Stimulated activated memory B cell treated with anti-CD40 and anti-IgM and Interleukin-4, amounts not matched to agents 10 μg/mL and 1 μg/mL and 100 μg/mL, for 72 hours (primary cell): ENCODE measurements at places on chromosomes 5 and 9.

DNA sequence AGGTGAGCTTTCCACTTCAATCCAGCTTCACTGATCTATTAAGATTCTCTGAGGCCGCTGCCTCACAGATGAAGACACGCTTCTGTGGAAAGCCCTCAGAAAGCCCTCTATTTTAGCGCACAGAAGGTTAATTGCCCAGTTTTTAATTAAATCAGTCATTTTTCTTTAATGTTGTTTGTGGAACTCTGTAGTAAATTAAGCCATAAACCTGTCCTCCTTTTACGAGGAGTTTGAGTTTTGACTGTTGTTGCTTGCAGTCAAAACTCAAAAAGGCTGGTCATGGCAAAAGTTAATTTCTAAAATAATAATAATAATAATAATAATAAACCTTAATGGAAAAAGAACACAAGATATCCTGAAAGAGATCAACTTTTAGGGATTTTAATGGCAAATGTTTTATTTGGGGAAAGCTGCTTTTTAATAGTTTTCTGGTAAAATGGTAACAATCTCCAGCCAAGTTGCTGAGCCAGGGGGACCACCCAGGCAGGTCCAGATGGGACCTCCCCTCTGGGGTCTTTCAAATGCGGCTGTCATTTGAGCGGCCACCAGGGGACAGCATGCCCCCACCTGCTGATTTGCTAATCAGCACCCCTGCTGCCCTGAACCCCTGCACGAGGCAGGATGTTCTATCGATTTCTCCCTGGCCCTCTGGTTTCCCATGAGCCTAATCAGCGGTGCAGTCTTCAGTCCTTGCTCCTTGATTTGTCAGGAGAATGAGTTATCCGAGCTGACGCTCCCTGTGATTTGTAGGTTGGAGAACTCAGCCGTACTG is 247.2 kb downstream of the FSTL4 start:
- ATAC-seq = no peak

DNA sequence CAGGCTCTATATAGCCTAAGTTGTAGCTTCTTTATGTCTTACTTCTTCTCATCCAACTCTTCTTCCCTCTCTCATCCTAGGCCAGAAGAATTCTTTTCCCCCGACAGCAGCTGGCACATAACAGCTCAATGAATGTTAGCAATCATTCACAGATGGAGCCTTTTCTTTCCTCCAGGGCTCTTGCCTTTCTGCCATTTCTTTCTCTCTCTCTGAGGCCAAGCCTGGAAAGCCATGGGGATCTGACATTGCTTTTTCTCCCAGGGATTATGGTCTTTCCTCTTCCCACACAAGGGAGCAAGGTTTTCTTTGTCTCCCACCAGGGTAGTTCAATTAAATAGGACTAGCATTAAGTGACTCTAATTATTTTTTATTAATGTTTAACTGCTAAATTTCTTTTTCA is 20.5 kb downstream of the SMIM15 start:
- ATAC-seq = no peak

- no peak for ATAC-seq
These were observed 78.7 kb upstream of the UNC5A start for GRCh38 chr5:176731506-176732160.

- no peak for ATAC-seq
These were observed 51.0 kb downstream of the DOCK2 start for GRCh38 chr5:169688106-169688505.

GRCh38 chr9:90969021-90969675 is 167.5 kb downstream of the SYK start:
- no peak for ATAC-seq

DNA sequence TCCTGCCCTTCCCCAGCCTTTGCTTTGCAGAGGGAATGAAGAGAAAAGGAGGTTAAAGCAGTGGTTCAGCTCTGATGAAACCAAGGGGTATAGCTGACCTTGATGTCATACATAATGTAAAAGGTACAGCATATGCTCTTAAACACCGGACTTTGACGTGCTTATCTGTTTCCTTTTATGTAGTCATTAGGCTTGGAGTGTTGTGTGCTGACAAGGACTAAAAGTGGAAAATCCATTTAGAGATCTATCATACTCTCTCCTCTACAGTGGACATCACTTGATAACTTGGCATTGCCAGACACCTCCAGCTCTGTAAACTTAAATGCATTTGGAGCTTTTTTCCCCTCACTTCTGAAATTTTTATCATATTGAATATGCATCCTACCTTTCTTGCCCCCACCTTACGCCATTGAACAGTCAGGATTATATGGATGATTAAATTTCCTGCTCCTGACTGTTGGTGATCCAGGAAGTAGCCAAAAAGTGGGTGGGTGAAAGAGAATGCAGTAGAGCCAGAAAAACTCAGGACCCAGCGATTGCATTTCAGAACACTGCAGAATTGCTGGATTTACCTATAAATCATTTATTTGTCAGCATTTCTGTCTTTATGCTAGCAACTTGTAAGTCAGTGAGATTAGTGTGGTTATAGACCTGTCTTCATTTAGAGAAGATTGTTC is 4.1 kb downstream of the TNFAIP8 start:
- ATAC-seq = no peak

- peak; percentile 0 for ATAC-seq
These were observed 453 bp downstream of the CPEB4 start for GRCh38 chr5:173888473-173889131.

DNA sequence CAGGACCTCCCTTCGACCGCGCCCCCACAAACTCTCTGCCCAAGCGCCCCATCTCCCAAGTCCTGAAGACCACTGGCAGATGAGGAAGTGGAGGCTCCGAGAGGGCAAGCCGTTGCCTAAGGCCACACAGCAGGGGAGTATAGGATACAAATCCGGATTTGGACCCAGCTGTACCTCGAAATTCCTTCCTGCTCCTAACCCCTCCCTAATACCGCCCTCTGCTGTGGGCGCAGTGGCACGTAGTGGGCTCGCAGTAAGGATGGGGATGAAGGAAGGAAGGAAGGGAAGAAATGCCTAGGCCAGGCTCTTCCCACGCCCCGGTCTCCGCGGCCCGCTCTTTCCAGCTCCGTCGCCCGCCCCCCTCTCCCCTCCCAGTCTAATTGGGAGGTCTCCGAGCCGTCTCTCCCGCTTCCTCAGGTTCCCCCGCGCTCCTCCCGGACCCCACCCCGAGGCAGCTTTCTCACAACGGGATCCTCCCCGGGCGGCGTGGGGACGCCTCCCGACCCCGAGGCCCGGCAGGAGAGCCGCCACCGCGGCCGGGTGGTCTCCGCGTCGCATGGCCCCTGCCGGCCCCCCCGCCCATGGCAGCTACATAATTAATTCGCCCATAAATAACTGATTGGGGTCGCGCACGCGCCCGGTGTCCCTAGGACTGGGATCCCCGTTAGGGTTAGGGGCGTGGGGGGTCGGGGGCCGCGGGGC is 138.9 kb downstream of the C9orf50 start:
- ATAC-seq = no peak

GRCh38 chr5:3449481-3449880 is 146.2 kb upstream of the IRX1 start:
- no peak for ATAC-seq

- ATAC-seq = no peak
These were observed 482.6 kb downstream of the ZNF608 start for GRCh38 chr5:124263680-124264491.

DNA sequence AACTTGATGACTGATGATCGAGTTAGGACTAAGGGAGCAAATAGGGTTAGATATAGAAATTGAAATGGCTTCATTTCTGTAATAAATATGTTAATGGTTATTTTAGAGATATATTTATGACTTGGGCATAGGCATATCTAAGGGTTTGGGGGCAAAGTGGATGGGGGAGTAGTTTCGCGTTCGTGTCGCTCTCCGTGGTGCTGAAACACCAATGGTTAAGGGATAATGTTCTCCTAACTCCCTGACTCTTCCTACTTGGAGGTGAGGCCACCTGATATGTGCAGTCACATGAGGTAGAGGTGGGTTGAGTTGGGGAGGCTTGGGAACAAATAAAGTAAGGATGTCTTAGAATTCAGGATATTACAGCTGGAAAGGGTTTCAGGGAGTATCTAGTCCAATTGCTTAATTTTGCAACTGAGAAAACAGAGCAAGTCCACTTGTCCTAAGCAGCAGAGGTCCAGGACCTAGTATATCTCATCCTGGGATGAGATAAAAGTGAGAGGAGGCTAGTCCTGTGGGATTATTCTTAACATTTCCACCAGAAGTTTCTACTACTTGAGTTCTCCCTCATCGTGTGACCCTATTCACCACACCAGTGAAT is 44.0 kb upstream of the MAP1B start:
- no peak for ATAC-seq

DNA sequence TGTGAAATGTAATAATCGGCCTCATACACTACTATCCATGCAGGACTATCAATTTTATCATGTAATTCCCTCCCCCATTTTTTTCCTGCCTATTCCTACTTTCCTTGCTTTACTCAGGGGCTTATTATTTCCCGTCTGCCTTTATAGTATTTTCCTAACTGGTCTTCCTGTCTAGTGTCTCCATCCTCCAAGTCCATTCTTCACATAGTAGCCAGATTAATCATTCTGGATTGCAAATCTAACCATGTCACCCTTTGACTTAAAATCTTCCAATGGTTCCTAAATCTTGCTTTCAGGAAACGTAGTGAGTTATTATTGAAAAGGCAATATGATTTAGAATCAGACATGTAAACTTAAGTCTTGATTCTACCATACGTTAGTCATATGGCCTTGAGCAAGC is 307.4 kb upstream of the HAPLN1 start:
- no peak for ATAC-seq

DNA sequence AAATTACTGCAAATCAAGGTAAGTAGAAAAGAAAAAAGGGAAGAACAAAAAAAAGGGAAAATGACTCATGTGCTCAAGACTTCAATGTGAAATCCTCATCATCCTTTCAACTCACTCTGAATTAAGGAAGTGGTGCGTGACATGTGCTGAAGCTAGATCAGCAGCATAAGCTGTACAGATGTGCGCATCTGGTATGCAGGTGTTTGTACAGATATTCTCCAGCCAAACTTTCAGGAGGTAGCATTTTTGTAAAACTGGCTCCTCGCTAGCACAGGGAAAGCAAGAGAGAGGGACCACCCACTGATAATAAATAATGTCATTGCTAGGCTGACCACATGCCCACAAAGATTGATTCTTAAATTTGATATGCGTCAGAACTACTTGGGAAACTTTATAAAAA is 253.9 kb upstream of the RGMB start:
- no peak for ATAC-seq

DNA sequence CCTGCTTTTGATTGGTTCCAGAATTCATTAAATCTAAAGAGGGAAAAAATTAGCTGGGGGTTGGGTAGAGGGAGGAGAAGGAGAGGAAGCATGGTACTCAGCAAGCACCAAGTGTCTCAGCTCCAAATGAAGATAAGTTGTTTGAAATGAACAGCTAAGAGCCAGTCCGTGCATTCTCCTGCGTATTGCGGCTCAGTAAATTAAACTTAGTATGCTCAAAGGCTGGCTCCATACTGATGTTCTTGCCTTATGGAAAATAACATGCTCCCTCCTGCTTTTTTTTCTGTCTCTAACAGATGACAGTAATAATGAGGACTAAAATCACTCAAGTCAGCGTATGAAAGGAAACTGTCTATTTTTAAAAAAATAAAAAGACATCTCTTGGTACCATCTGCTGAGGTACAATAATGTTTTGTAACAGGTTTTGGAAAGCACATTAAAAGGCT is 161.0 kb downstream of the SPATA31D1 start:
- no peak for ATAC-seq

GRCh38 chr5:23352446-23352845 is 155.0 kb upstream of the PRDM9 start:
- no peak for ATAC-seq

- no peak for ATAC-seq
These were observed 328.6 kb downstream of the ENC1 start for GRCh38 chr5:74311961-74312360.

GRCh38 chr5:37071487-37071886 is 177.7 kb downstream of the CPLANE1 start:
- no peak for ATAC-seq

GRCh38 chr5:149108651-149109280 is 32.5 kb upstream of the ABLIM3 start:
- no peak for ATAC-seq

- peak; percentile 80 for ATAC-seq
These were observed 5.5 kb upstream of the SET start for GRCh38 chr9:128683340-128684064.

DNA sequence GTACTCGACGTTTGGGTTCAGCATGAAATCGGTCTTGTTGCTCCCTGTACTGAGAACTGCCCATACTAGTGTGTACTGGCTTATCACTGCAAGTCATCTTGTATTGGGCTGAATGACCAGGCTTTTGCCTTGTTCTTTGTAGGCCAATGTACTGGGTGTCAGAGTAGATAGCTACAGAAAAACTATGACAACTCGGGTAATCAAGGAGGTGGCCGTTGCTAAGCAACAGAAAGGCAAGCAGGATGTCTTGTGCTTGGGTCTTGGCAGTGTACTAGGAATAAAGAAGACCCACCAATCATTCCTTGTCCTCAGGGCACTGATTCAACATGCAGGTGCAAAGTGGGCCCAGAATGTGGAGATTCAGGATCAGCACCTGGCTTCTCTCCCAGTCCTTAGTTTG is 11.9 kb upstream of the SHISAL2B start:
- ATAC-seq = no peak
